Stimulated activated CD8-positive, alpha-beta memory T cell treated with anti-CD3 and anti-CD28 coated beads, Interleukin-7, amount 100 ng/mL, for 1 hour (primary cell): ENCODE measurements at places on chromosomes 12 and 14.

GRCh38 chr12:12684375-12685106 lies 11.4 kb downstream of the GPR19 start:
- no peak for DNase-seq

DNA sequence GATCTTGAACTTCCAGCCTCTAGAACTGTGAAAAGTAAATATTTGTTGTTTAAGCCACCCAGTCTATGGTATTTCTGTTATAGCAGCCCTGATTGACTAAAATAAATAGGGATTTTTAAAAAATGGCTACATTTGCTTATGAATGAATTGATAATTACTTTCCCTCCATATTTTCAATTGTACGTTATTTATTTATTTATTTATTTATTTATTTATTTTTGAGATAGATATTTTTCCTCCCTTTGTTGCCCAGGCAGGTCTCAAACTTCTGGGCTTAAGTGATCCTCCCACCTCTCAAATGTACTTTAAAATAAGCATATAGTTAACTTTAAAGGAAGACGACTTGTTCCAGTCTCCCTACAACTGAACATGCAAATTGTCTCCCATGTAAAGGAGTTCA lies 76.0 kb upstream of the HMGA2 start:
- DNase-seq = no peak

DNA sequence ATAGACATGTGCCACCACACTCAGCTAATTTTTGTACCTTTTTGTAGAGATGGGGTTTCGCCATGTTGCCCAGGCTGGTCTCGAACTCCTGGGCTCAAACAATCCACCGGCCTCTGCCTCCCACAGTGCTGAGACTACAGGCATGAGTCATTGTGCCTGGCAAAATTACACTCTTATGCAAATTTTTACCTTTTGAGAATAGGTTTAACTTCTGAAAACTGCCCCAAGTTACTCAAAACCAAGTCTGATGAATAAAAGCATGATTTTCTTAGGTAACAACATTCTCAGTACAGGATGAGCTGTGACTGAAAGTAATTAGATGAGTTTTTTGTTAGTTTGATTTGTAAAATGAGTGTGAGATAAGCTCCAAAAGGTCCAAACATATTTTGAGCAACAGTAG lies 166.0 kb downstream of the RPS29 start:
- no peak for DNase-seq

DNA sequence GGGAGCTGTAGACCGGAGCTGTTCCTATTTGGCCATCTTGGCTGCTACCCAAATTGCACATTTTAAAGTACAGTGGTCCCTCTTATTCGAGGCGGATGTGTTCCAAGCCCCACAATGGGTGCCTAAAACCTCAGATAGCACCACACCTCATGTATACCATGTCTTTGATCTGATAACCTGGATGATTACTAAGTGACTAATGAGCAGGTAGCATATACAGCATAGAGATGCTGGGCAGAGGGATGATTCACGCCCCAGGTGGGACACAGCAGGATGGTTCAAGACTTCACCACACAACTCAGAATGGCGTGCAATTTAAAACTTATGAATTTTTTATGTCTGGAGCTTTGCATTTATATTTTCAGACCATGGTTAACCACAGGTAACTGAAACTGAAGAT lies 255.0 kb downstream of the AKAP6 start:
- no peak for DNase-seq

GRCh38 chr12:48967991-48968390 lies 3.5 kb downstream of the WNT10B start:
- no peak for DNase-seq

DNA sequence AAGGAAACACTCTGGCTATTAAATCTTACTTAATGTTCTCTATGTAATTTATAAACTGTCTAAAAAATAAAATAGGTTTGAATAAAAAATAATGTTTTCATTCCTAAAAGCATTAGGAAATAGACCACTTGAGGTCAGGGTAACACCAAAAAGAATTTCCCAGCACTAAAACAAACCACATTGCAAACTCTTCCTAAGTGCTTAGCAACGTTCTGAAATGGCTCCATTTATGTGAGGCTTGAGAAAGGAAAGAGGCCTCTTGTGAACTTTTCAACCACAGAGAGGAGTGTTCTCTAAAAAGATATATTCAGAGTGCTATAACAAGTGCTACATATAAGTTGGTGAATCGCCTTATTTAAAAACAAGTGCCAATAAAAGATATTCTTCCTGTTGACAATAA lies 42.7 kb downstream of the ALX1 start:
- DNase-seq = no peak

DNA sequence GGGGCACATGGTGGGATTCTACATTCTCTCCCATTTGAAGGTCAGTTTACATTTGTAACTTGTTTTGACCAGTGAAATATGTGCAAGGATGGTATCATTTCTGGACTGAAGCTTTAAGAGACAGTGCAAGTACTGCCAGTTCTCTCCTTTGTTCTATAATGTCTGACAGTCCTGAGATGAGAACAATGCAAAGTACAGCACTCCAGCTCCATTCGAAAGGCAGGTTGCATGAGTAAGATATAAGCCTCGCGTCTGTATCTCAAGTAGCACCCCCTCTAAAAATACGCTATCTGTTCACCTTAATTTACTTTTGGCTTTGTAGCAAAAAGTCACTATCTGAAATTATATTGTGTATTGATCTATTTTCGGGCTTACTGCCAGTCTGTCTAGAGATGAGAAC lies 1122.2 kb upstream of the TMEM132C start:
- no peak for DNase-seq

- DNase-seq = no peak
These were observed 5.1 kb downstream of the PIANP start for GRCh38 chr12:6695313-6696045.

DNA sequence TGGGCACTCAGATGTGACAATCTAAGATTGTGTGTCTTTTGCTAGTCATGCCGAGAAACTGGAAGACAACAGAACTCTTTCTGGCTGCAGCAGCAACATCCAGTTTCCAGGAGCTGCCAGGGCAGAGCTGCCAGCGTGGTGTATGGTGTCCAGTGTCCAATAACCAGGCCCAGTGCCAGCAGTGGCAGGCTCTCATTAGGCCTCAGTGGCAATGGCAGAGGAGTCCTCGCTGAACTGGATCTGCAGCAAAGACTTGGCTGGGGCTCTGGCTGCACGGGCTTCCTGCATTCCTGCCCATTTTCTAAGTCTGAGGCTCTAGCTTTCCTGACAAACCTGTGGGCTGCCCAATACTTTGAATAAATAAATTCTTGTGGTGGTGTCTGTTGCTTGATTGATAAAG lies 26.2 kb upstream of the PPM1A start:
- DNase-seq = no peak

DNA sequence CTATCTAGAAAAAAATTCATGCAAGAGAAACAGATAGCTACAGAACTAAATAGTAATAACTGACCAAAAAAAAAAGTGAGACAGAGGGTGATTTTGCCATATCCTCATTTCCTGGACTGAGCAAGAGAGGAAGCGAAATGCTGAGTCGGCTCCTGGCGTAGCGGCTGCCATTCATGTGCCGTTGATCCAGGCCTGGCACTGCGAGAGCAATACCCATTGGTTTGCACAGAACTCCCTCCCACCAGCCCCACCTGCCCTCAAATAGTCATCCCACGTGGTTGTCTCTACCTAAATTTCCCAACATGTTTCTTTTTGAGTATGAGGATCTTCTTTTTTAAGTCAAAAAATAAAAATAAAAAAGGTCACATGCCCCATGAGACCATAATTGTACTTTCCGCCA lies 9.4 kb upstream of the WNT5B start:
- DNase-seq = no peak

DNA sequence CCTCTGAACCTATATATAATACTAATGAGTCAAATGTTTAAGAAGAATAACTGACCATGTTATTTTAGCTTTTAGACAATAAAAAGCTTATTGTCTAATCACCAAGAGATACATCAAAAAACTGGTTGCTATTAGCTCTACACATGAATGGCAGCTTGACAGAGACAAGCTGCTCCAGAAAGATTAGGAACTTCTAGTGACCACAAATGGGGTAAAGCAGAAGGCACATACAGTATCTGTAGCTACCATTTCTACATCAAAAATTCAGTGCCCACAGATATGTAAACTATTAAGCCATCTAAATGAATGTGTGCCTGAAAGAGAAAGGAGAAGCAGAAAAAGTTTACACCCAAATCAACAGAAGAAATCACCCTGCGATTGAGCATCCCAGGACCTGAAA lies 2.4 kb downstream of the AREL1 start:
- no peak for DNase-seq

DNA sequence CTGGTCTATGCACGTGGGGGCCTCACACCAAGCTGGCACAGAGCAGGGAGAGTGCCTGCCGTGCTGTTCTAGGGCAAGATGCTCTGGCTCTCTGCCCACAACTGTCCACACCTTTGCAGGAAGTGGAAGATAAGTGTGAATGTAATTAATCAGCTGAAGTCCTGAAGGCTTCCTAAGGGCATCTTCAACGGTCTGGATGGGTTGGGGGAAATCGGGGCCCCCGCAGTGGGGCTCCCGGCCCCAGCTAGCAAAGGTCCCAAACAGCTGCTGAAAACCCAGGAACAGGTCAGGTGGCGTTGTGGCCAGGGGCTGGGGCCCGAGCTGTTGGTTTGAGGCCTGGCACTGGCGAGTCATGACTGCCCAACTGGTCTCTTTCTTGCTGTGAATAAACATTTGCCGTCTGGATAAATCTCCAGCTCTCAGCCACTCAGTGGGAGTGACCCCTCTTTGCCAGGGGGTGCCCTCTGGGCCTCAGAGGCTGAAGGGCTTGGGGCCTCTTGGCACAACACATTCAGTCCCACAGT lies 6.7 kb upstream of the SLC25A29 start:
- DNase-seq = no peak

- no peak for DNase-seq
These were observed 319.4 kb downstream of the CACNA1C start for GRCh38 chr12:2372178-2372577.

DNA sequence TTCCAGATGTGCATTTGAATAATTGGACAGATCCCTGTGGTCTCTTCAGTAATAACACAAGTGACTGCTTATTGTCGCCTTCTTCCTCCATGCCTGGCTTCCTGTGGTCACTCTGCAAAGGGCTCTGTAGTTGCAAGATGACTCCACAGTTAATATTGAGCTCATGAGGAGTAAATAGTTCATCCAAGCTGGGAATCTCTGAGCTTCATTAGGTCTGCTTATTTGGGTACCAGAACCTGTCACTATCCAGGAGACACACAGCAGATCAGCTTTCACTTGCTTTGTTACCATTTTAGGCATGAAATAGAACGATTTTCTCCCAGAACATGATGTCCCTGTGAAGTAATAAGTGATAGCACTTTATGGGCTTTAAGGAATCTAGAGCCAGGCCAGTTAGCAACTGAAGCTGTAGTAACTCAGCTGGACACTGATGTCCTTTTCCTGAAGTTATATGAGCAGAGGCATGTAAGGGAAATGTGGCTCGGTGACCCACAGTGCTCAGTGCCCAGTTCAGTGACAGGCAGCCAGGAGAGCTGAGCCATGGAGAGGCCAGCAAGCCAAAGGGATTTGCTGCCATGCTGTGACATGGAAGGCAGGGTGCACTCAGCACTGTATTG lies 50.1 kb downstream of the CRADD start:
- no peak for DNase-seq

DNA sequence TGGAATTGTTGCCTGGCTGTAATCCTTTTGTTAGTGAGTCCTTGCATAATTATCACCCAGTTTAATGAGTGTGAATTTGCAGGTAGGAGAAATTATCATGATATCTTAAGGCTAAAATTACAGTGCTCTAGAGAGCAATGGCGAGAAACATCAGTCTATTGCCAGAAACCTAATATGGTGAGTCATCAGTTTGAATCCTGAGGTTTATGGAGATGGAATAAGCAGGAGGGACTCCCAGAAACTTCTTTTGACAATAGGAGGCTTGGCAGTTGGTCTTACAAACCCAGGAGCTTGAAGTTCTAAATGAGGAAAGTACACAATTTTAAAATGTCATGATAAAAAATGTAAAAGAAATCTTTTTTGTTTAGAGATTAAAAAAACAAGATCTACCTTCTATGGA lies 31.5 kb upstream of the CRADD start:
- DNase-seq = no peak

DNA sequence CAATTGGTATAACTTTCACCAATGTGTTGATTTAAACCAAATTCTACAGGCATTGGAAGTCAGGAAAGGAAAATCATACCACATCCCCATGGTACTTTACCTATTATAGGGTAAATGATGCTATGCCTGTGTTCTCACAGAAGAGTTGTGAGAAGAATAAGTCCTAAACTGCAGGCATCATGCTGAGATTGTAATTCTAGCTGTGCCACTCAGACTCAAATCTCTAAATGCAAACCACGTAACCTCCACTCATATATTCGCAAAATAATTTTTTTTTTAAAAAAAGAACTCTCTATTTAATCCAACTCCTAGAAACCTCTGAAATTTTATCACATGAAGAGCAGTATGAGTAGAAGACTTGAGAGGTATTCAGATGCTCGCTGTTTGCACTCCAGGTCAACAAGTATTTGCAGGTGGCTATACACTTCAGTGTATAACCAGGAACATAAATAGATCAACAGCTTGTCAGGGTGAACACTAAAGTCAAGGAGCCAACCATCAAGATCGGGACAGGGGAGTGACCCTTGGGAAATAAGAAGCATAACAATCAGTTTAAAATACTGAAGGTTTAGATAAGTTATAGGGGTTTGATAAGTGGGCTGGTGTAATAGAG lies 110.1 kb downstream of the SLC25A21 start:
- no peak for DNase-seq

DNA sequence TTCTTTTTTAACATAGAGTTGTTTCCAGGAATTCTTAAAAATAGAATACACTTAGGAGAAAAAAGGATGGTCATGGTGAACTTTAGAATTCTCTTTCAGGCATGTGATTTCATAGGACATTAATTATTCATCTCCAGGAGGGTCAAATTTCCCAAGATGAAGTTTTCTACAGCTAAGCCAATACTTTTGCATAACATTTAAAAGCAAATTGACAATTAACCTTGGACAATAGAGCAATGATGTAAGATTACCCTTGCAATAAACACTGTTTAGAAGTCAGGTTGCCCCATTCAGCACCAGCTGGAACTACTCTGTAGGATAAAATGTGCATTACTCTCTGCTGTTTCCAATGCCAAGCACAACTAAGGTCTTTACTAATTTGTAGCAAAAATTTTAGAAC lies 49.5 kb downstream of the SIX1 start:
- DNase-seq = no peak

DNA sequence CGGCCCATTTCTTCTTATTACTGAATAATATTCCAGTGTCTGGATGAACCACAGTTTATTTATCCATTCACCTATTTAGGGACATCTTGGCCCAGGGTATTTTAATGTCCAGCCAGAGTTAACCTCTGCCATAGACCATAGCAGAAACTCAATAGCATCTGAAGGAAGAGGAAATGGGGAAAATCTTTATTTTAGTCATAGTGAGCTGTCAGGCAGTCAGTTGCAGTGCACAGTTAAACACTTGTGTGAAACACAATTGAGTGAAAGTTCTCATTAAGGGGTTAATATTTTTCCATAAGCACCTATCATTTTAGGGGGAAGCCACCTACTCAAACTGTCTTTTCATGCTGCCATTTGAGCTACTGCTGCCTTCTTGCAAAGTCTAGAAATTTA lies 197.3 kb upstream of the PPFIA2 start:
- DNase-seq = no peak
